ENCODE measurements at places on chromosomes 12 and 14. TPM values are rescaled to one million over a fixed set of nuclear protein-coding genes. Genes with fewer than 3 reads are reported as not detected.

Gene SMCO2
- total RNA-seq: not detected

- no peak for DNase-seq
- no peaks in the 10 kb centered on the region for H3K36me3 ChIP-seq
- H3K27me3 ChIP-seq: peaks cover 1% of the 10 kb centered on the region
These were observed 250.1 kb upstream of the PWP1 start for GRCh38 chr12:107435520-107435919.

Gene ATF7IP
- total RNA-seq: 142 TPM

DNA sequence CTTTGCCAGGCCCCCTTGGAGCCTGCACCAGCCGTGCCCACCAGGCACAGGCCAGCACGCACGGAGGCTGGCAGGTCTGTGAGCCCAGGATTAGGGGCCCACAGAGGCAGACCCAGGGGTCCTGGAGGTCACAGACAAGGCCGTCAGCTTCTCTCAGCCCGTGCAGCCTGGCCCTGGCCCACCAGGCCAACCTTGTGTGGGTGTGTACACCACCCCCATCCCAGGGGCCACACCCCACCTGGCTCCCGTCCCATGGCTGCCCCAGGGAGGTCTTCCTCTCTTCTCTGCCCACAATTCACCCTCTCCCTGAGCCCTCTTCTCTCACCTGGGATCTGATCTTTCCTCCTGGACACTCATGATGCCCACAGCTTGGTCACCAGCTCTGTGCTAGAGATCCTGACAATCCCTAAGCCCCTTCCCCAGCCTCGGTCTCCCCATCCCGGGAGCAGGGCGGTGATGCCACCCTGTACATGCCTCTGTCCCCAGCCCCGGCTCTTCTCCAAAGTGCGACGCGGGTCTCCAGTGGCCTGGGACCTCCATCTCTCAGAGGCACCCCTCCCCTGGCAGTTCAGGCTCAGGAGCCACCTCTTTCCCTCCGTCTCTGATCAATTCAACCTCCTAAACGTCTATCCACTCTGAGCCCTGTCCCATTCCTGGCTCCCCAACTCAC is 31.1 kb upstream of the GPR132 start:
- peaks cover 13% of the 10 kb centered on the region for H3K27me3 ChIP-seq
- no peak overlapping the region for H3K27ac ChIP-seq
- H3K4me3 ChIP-seq: no peak overlapping the region
- no peaks in the 10 kb centered on the region for H3K36me3 ChIP-seq
- H3K4me1 ChIP-seq: peaks cover 10% of the 10 kb centered on the region
- no peak for DNase-seq

DNA sequence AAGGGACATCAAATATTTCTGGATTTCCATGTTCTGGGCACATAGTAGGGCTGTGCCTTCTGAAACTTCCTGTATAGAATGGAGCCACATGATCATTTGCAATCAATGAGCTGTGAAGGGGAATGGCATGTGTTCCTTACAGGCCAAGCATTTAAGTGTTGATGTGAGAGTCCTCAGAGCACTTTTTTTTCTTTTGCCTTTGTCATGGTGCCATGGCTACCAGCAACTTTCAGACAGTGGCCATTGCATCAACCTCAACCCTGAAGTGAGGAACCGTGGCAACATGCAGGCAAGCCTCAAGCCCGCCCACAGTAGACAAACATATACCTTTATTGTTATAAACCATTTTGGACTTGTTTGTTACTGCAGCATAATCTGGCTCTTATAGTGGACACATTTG is 948.1 kb downstream of the NRXN3 start:
- no peaks in the 10 kb centered on the region for H3K27me3 ChIP-seq
- H3K27ac ChIP-seq: no peak overlapping the region
- no peaks in the 10 kb centered on the region for H3K4me1 ChIP-seq
- no peak for DNase-seq

Gene NTN4
- total RNA-seq: 0.20 TPM

DNA sequence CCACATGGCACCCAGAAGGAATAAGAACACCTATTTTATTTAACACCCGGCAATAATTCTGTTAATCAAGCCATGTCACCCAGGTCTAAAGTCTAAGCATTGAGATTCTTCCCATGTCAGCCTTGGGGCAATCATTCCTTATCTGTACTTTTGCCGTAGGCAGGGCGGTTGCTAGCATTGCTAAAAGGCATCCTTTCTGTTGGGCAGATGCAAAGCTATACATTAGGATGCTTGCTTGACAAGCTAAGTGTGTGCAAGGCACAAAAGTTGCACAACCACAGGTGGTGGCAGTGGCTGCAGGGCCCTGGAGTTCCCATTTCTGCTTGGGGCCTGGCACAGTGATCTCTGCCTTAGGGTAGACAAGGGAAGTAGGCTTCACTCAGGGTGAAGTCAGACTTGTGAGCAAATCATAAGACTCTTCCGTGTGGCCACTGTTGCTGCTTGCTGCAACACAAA is 12.5 kb upstream of the GALNT6 start:
- peaks cover 15% of the 10 kb centered on the region for H3K4me1 ChIP-seq
- no peaks in the 10 kb centered on the region for H3K27me3 ChIP-seq
- no peak overlapping the region for H3K27ac ChIP-seq
- H3K4me3 ChIP-seq: no peak overlapping the region

Gene ACRBP
- 5.4 TPM for total RNA-seq

DNA sequence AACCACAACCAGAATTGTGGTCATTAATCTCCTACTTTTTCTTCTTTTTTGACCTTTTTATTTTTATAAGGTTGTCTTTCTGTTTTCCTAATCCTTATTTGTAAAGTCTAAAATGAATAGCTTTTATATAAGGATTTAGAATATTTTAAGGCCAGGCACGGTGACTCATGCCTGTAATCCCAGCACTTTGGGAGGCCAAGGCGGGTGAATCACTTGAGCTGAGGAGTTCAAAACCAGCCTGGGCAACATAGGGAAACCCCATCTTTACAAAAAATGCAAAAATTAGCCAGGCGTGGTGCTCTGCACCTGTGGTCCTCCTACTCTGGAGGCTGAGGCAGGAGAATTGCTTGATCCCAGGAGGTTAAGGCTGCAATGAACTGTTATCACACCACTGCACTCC is 55.1 kb downstream of the IFT81 start:
- no peaks in the 10 kb centered on the region for H3K4me1 ChIP-seq
- H3K36me3 ChIP-seq: no peaks in the 10 kb centered on the region
- no peak overlapping the region for H3K4me3 ChIP-seq
- H3K27ac ChIP-seq: no peak overlapping the region
- no peaks in the 10 kb centered on the region for H3K27me3 ChIP-seq

Gene TSPAN19
- total RNA-seq: not detected

Gene ZFYVE21
- 12.4 TPM for total RNA-seq

GRCh38 chr14:60641742-60642269 is 7.5 kb downstream of the SIX1 start:
- H3K4me1 ChIP-seq: peaks cover 9% of the 10 kb centered on the region
- H3K27ac ChIP-seq: no peak overlapping the region
- no peaks in the 10 kb centered on the region for H3K36me3 ChIP-seq
- peaks cover 75% of the 10 kb centered on the region for H3K27me3 ChIP-seq
- DNase-seq: no peak
- H3K4me3 ChIP-seq: no peak overlapping the region

DNA sequence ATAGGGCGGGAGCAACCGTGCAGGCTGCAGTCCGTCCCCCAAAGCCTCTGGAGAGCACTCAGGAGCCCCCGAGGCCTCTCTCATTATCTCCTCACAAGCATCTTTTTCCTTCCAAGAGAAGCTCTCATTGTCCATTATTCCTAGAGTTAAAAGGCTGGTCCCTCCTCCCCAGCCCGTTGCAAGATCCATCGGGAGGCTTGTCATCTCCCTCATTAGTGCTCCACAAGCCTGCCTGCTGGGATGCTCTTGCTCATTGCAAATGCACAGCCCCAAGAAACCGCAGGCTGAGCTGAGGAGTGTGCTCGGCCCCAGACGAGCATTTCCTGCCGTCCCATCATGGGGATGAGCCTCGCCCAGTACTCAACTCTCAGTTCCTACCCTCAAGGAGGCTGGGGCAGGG is 23.3 kb downstream of the NUAK1 start:
- no peak overlapping the region for H3K4me3 ChIP-seq
- H3K4me1 ChIP-seq: no peaks in the 10 kb centered on the region
- no peaks in the 10 kb centered on the region for H3K36me3 ChIP-seq
- DNase-seq: no peak

GRCh38 chr12:2583091-2583497 is 211.7 kb upstream of the FKBP4 start:
- H3K4me1 ChIP-seq: no peaks in the 10 kb centered on the region
- no peaks in the 10 kb centered on the region for H3K36me3 ChIP-seq
- H3K27ac ChIP-seq: no peak overlapping the region

DNA sequence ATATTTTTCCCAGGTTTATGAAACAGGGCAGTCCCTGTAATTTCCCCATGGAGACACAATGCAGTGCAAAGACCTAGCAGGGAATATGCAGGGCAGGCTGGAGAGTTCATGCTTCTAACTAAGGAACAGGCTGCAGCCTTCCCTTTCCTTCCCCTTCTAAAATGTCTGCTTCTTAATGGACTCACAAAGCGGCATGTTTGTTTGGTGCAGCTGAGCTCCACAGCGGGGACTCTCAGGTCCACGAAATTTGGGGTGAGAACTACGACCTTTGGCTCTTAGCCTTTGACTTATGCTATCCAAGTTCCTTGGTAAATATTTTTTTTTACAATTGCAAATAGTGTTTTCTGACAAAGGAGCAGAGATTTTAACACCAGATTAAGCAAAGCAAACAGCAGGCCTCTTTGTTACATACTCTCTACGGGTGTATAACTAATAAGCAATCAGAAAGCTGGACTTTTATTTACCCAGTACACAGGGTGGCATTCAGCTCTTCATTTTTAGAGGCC is 323.6 kb downstream of the ZFP36L1 start:
- H3K27me3 ChIP-seq: no peaks in the 10 kb centered on the region
- H3K4me1 ChIP-seq: peaks cover 73% of the 10 kb centered on the region
- H3K36me3 ChIP-seq: peaks cover 4% of the 10 kb centered on the region
- no peak overlapping the region for H3K4me3 ChIP-seq

GRCh38 chr14:83611491-83611890 is 1918.5 kb upstream of the FLRT2 start:
- H3K4me1 ChIP-seq: no peaks in the 10 kb centered on the region
- no peaks in the 10 kb centered on the region for H3K27me3 ChIP-seq
- no peaks in the 10 kb centered on the region for H3K36me3 ChIP-seq
- no peak overlapping the region for H3K4me3 ChIP-seq
- no peak overlapping the region for H3K27ac ChIP-seq

Gene CFAP54
- total RNA-seq: 0.44 TPM

GRCh38 chr14:38412654-38413053 is 156.8 kb upstream of the CLEC14A start:
- H3K36me3 ChIP-seq: no peaks in the 10 kb centered on the region
- H3K4me3 ChIP-seq: no peak overlapping the region
- H3K4me1 ChIP-seq: no peaks in the 10 kb centered on the region
- no peak for DNase-seq
- no peak overlapping the region for H3K27ac ChIP-seq

GRCh38 chr12:123667771-123668170 is 3.1 kb upstream of the TCTN2 start:
- no peaks in the 10 kb centered on the region for H3K27me3 ChIP-seq
- H3K4me1 ChIP-seq: peaks cover 11% of the 10 kb centered on the region
- no peak overlapping the region for H3K4me3 ChIP-seq
- peaks cover 9% of the 10 kb centered on the region for H3K36me3 ChIP-seq
- DNase-seq: no peak

Gene LMO3
- total RNA-seq: not detected

- no peaks in the 10 kb centered on the region for H3K27me3 ChIP-seq
- peaks cover 7% of the 10 kb centered on the region for H3K4me1 ChIP-seq
These were observed 81.4 kb upstream of the EEA1 start for GRCh38 chr12:93010461-93010860.

Measured in activated B cell treated with CpG ODN at 0.5 μM for 24 hours (primary cell).